Activated CD4-positive, alpha-beta T cell treated with anti-CD3 and anti-CD28 coated beads, Interleukin-2, amount 10 ng/mL, durations not matched to agents 7 days and 5 days (primary cell): ENCODE measurements at places on chromosomes 6 and 20. TPM values are rescaled to one million over a fixed set of nuclear protein-coding genes. Genes with fewer than 3 reads are reported as not detected.

- peak; percentile 74 for DNase-seq
- H3K36me3 ChIP-seq: peaks cover 56% of the 10 kb centered on the region
- no peak overlapping the region for H3K27ac ChIP-seq
- H3K4me3 ChIP-seq: no peak overlapping the region
- no peaks in the 10 kb centered on the region for H3K27me3 ChIP-seq
- H3K4me1 ChIP-seq: peaks cover 66% of the 10 kb centered on the region
Measured at GRCh38 chr6:41066867-41067304, 5.3 kb downstream of the OARD1 start.

DNA sequence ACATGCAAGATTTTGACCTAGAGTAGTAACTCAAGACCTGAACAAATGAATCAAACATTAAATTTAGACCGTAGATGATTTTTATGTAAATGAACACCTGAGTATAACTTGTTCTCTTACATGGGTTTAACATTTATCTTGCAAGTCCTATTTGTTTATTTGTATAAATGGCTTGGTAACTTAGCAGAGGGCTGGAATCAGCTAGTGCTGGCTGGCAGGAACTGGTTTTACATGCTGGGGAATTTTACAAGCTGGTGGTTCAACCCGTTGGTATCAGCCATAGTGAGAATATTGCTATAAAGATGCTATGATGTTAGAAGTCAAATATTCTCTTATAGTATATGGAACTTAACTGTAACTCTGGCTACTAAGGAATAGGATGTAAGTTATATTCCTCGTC, 8.9 kb downstream of the SLC22A2 start:
- H3K36me3 ChIP-seq: no peaks in the 10 kb centered on the region
- H3K4me3 ChIP-seq: no peak overlapping the region
- H3K27ac ChIP-seq: no peak overlapping the region
- no peaks in the 10 kb centered on the region for H3K4me1 ChIP-seq
- no peak for DNase-seq

DNA sequence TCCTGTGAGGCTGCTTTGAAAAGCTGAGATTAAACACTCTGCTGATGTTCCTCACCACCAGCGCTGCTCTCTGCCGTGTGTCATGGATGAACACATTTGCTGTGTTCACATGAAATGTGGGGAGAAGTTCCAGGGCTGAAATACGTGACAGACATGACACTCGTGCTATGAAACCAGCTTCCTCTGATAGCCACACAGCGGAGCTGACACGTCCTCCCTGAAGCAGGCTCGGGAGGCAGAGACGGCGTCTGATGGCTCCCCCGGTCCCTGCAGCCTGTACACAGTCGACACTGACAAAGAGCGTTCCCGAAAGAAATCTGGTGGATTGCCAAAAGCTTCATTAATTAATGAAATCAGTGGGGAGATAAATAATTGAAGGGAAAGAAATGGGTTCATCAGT, 17.5 kb downstream of the AGPAT4 start:
- H3K4me3 ChIP-seq: no peak overlapping the region
- no peak for DNase-seq
- peaks cover 4% of the 10 kb centered on the region for H3K36me3 ChIP-seq

GRCh38 chr6:2820415-2820814, 21.2 kb downstream of the SERPINB1 start:
- H3K27me3 ChIP-seq: no peaks in the 10 kb centered on the region
- peaks cover 38% of the 10 kb centered on the region for H3K4me1 ChIP-seq
- H3K4me3 ChIP-seq: no peak overlapping the region
- DNase-seq: no peak
- peaks cover 14% of the 10 kb centered on the region for H3K36me3 ChIP-seq

- no peaks in the 10 kb centered on the region for H3K27me3 ChIP-seq
- DNase-seq: no peak
- H3K27ac ChIP-seq: no peak overlapping the region
- H3K4me1 ChIP-seq: peaks cover 54% of the 10 kb centered on the region
Measured at GRCh38 chr6:111995404-111995803, 58.5 kb upstream of the CCN6 start.

WFDC12 gene
- not detected for total RNA-seq

- DNase-seq: peak; percentile 46
- H3K4me3 ChIP-seq: peak overlapping the region; percentile 95
- peaks cover 7% of the 10 kb centered on the region for H3K36me3 ChIP-seq
- H3K27ac ChIP-seq: peak overlapping the region; percentile 98
- peaks cover 44% of the 10 kb centered on the region for H3K4me1 ChIP-seq
Measured at GRCh38 chr6:163415620-163416556, 1.4 kb downstream of the QKI start.

GRCh38 chr20:48411245-48411644, 416.6 kb downstream of the PREX1 start:
- H3K27ac ChIP-seq: no peak overlapping the region
- peaks cover 12% of the 10 kb centered on the region for H3K27me3 ChIP-seq
- H3K4me1 ChIP-seq: no peaks in the 10 kb centered on the region
- no peak overlapping the region for H3K4me3 ChIP-seq
- no peaks in the 10 kb centered on the region for H3K36me3 ChIP-seq
- DNase-seq: no peak

DNA sequence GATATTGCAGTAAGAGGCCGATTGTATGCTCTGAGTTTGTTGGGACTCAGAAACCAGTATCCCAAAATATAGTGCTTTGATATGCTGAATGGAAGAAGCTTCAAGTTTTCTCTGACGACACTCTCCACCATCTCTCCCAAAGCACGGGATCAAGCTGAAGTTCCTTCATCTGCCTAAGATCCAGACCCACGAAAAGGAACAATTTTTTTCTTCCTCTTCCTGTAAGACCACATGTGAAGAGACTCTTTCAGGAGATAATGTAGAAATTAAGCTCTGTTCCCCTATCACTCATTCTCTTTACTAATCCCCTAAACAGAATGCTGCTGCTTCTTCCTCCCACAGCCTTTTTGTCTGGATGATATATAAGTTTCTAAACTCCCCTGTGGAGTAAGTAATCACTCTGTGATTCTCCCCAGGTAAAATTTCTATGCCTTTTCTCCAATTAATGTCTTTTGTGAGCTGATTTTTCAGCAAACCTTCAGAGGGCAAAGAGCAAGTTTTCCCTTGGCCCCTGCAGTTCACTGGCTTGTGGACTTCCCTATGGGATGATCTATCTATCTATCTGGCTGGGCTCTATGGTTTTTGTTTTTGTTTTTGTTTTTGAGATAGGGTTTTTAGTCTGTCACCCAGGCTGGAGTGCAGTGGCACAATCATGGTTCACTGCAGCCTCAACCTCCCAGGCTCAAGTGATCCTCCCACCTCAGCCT, 13.5 kb upstream of the PNRC1 start:
- no peak overlapping the region for H3K4me3 ChIP-seq
- no peaks in the 10 kb centered on the region for H3K36me3 ChIP-seq
- H3K4me1 ChIP-seq: no peaks in the 10 kb centered on the region
- H3K27ac ChIP-seq: no peak overlapping the region

DNA sequence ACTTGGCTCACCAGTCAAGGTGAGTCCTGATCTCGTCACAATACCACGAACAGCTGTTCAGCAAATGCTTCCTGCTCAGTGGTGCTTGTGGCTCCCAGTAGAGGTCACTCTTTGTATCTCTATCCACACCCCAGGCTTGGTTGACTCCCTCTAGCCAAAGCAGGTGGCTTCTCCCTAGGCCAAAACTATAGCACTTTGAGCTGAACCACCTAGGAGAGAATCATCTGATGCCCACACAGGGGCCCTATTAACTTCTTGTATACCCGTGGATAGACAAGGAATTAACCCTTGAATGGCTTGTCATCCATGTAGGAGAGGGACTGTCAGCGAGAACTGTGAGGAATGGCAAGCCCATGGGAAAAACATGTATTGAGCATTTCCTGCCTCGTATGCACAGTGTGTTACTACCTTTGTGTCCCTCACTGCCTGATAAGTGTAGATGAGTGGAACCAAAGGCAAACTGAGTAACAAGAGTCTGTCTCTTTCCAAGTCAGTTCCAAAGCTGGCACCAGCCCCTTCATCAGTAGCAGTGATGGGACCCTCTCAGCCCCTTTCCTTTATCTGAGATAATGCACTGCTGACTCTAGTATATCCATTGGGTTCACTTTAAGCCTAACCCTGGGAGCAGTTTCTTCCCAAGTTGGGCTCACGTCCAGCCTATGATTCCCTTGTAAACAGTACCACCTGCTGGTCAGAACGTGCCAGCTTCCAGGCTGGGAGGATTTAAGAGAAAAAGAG, 42.5 kb downstream of the EIF2S2 start:
- H3K36me3 ChIP-seq: peaks cover 21% of the 10 kb centered on the region
- no peak overlapping the region for H3K4me3 ChIP-seq
- H3K4me1 ChIP-seq: peaks cover 33% of the 10 kb centered on the region
- H3K27ac ChIP-seq: peak overlapping the region; percentile 57

FAM229B gene
- total RNA-seq: 1.5 TPM

GRCh38 chr20:1711826-1712601, 54.4 kb upstream of the SIRPG start:
- peaks cover 17% of the 10 kb centered on the region for H3K4me1 ChIP-seq
- no peak overlapping the region for H3K4me3 ChIP-seq
- no peaks in the 10 kb centered on the region for H3K36me3 ChIP-seq
- no peak overlapping the region for H3K27ac ChIP-seq

GRCh38 chr20:20412750-20413149, 44.8 kb downstream of the INSM1 start:
- H3K4me3 ChIP-seq: no peak overlapping the region
- no peak for DNase-seq
- no peaks in the 10 kb centered on the region for H3K27me3 ChIP-seq
- H3K36me3 ChIP-seq: no peaks in the 10 kb centered on the region
- no peak overlapping the region for H3K27ac ChIP-seq

GRCh38 chr6:43683708-43684455, 3.7 kb downstream of the MRPS18A start:
- peaks cover 21% of the 10 kb centered on the region for H3K36me3 ChIP-seq
- no peak for DNase-seq
- H3K4me1 ChIP-seq: peaks cover 42% of the 10 kb centered on the region
- H3K27ac ChIP-seq: no peak overlapping the region
- H3K4me3 ChIP-seq: no peak overlapping the region

DNA sequence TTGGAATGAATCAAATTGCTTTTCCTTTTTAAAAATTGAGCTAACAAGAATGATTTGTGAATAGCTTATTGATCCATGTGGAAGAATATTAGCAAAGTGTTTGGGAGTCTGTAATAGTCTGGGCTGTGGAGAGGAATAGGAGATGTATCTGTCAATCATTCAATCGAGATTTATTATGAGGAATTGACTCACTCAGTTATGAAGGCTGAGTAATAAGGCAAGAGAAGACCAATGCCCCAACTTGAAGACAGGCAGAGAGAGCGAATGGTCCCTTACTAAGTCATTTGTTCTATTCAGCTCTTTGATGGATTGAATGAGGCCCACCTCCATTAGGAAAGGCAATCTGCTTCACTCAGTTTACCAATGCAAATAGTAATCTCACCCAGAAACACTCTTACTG, 403.0 kb downstream of the CD83 start:
- H3K27me3 ChIP-seq: no peaks in the 10 kb centered on the region
- H3K4me3 ChIP-seq: no peak overlapping the region
- no peaks in the 10 kb centered on the region for H3K36me3 ChIP-seq
- DNase-seq: no peak

DNA sequence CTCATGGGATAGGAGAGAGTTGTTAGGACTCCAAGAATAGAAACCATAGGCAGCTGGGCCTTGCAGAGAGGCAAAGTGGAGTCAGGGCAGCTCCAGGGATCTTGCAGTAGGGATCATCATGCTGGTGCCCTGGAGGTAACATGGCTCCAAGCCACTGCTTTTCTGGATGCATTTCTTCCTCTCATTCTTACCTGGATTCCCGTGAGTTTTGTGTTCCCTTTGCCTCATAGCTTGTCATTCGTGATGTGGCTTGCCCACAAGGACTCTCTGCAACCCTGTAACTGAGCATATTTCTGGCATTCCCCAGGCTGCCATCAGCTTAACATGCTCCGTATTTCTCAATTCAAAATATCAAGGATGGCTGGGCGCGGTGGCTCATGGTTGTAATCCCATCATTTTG, 5.3 kb downstream of the NHLRC1 start:
- H3K27ac ChIP-seq: no peak overlapping the region
- DNase-seq: no peak
- H3K4me1 ChIP-seq: peaks cover 15% of the 10 kb centered on the region
- H3K27me3 ChIP-seq: peaks cover 63% of the 10 kb centered on the region

TBX18 gene
- not detected for total RNA-seq

SMOC2 gene
- not detected for total RNA-seq

- no peaks in the 10 kb centered on the region for H3K27me3 ChIP-seq
- DNase-seq: no peak
- no peak overlapping the region for H3K4me3 ChIP-seq
Measured at GRCh38 chr20:42204109-42204660, 586.0 kb upstream of the CHD6 start.

GRCh38 chr6:148907573-148907972, 160.7 kb downstream of the UST start:
- H3K36me3 ChIP-seq: no peaks in the 10 kb centered on the region
- DNase-seq: no peak
- H3K4me1 ChIP-seq: no peaks in the 10 kb centered on the region
- no peak overlapping the region for H3K27ac ChIP-seq
- peaks cover 1% of the 10 kb centered on the region for H3K27me3 ChIP-seq

IP6K3 gene
- not detected for total RNA-seq

DNA sequence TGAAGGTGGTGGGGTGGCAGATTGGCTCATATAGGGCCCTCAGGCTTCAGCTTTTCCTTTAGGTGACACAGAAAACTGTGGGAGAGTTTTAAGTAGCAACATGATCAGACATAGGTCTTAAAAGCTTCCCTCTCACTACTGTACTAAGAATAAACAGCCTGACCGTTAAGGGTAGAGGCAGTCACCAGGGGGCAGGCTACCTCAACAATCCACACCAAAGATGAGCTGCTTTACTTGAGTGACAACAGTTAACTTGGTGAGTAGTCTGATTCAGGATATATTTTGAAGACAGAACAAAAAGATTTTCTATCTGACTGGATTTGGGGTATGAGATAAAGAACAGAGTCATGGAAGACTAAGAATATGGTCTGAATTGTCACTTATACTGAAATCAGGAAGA, 193.1 kb upstream of the SHLD1 start:
- H3K36me3 ChIP-seq: peaks cover 50% of the 10 kb centered on the region
- H3K27me3 ChIP-seq: no peaks in the 10 kb centered on the region
- DNase-seq: peak; percentile 66
- peaks cover 3% of the 10 kb centered on the region for H3K4me1 ChIP-seq

SLC17A1 gene
- not detected for total RNA-seq

DNA sequence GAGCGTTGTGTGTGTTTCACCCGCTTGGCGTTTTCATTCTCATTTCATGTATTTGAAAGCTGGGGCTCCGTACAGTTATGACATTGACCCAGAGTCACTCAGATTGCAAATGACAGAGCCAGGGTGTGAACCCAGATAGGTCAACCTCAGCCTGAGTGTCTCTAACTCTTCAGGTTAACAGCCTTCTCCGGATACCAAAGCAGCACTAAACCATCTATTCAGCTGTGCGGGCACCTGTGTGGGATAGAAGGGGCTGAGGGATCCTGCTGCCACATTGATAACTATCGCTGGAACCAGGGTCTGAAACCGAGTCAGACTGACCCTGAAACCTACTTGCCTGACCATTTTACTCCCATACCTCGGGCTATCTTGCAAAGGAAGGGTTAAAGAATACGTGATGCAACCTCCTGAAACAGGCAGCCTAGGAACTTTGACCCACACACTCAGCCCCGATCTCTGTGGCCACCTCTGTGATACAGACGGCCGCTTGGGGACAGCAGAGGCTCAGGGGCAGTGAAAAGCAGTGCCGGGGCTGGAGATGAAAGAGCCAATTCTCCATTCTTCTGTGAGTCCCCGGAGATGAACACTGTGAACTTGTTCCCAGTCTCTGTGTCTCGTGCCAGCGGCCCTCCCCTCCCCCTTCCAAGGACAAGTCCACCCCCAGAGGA, 233.5 kb upstream of the QKI start:
- H3K27ac ChIP-seq: no peak overlapping the region
- H3K27me3 ChIP-seq: peaks cover 3% of the 10 kb centered on the region
- no peak overlapping the region for H3K4me3 ChIP-seq
- DNase-seq: no peak
- no peaks in the 10 kb centered on the region for H3K36me3 ChIP-seq
